ENCODE measurements at places on chromosomes 13 and 19.

DNA sequence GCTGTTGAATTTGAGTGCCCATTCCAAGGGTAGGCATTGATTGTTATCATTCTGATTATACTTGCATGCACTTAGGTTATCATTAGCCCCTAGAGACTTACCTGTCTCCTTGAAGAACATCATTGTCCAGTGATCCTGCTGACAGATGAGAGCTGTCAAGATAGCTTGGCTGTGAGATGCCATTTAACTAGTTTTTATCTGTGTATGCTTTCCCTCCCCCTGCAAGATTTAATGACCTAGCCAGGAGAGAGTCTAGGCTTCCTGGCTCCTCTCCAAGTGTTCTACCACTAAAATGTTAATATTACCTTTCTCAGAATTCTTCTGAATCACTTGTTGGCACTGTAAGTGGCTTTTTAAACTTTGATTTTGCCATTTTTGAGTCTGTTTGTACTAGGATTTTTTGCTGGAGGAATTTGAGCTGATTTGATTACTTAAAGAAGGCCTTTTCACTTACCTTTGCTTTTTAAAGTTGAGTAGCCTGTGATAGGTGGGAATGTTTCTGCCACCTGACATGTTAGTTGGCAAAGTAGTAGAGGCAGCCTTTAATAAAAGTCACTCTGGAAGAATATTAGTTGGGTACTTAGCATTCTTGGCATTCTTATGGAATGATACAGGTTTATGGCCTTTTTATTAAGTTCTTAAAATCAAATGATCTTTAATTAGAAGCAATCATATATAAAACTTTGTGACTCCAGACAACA lies 41.1 kb downstream of the ARHGAP35 start:
- no peak for DNase-seq

DNA sequence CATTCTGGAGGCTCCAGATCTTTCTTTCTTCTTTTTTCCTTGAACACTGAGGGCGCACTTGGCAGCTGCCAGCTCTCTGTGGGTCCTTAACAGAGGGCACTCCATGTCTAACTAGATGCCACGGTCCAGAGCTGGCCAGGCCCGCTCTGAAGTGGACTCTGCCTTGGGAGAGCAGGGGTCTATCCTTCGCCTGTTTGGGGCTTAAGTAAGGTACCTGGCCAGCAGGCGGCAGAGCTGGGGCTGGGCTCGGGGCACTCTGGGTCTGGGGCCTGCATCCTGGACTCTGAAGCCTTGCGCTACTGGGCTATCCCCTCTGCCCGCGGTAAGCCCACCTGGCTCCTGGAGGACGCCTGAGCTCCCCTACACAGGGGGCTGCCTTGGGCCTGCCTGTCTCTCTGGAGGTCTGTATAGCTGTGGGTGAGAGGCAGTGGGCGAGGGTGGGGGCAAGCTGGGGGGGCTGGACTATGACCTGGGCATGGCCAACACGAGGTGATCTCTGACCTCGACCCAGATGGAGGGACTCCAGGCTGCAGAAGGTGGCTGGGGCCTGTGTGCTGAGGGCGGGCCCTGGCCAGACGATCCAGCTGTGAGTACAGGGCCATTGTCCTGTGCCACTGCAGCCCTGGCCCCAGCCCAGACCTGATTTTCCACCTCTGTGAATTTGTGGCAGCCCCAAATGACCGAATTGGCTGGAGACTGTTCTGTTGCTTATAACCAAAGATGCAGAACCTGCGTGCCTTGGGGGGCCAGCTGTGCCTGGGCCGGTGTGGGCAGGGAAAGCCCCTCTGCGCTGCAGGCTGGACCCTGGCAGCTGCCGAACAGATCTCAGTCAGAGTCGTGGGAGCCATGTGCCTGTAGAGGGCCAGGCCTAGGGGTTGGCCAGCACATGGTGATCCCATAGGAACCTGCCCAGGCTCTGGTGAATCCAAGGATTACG lies 26.5 kb downstream of the CEBPG start:
- no peak for DNase-seq

DNA sequence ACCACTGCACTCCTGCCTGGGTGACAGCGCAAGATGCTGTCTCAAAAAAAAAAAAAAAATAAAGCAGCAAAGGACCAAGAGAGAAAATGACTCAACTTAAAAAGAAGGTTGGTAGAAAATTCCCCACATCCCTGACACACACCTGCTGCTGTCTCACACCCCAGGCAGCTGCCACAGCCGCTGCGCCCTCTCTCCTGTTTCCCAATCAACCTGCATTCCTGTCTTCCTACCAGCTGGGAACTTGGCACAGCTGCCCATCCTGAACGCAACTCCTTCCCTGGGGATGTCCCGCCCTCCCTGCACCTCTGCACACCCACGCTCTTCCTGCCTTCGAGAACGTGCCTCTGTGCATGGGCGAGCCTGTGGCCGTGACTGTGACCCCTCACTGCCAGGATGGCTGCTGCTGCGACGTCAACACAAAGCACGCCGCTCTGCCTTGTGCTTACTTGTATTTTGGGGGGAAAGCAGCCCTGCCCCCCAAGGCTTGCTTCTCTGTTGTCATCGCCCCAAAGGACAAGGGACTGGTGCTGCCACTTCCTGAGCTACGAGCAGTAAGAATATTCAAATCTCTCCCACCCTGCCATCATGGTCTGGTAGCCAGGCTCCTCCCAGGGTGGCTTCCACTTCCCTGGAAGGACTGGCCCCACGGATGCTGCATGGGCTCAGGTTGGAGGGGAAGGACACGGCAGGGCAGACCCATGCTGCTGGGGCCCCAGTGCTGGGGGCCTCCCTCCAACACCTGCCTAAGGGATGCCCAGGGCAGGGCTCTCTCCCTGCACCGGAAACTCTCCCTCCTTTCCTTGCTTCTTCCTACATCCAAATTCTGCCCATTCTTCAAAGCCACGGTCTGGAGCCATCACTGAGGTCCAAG lies 20.7 kb downstream of the SH3GL1 start:
- DNase-seq, result no peak

DNA sequence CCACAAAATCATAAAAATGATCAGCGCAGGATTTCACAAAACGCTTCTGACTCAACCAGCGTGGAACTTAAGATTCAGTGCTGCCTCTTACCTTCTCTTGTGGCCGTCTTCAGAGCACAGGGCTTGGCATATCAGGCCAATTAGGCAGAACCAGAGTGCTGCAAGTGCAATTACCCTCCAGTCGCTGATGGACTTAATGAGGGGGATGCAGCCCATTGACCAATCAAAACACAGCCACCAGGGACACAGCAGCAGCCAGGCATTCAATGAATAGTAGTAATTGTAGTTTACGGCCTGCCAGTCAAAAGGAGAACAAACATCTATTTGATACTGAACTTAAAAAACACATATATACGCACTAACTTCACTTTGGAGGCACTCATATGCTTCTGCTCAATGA lies 38.2 kb downstream of the TMTC4 start:
- DNase-seq, result no peak

GRCh38 chr19:7349961-7350711 lies 1.4 kb downstream of the ARHGEF18 start:
- no peak for DNase-seq

DNA sequence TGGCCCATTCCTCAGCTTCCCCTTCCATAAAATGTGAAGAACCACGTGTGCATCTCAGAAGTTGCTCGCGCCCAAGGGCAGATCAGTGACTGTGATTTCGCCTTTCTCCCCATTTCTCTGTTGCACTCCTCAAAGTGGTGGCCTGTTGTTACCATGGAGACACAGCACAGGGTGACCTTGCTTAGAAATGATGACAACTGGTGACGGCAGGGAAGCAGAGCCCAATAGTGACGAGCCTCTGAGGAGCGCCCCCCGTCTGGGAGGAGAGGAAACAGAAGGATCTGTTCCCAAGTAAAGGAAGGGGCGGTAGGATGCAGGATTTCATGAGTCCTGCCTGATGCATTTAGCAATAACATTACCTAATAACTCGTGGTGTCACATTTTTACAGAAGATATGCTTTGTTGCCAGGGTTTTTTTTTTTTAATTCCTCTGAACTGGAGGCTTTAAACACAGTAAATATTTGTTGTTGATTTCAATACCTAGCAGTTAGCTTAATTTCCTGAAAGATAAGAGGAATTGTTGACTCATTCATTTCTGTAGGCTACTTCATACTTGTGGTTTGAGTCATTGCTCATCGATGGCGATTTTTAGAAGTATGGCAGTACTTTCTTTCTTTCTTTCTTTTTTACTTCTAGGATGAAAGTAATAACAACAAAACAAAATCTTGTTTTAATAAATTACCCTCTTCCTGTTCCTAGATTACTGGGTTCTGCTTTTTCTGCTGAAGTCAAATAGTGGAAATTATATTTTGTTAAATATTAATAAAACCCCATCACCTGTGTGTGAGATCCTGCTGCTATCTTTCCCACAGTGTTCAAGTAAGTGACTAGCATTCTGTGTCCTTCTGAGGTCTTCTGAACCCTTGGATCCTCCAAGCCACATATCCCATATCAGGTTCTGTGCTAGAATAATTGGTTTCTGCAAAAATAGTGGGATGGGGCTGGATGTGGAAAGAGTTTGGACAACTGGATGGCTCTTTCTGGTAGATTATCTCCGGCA lies 36.0 kb downstream of the MBNL2 start:
- peak; percentile 68 for DNase-seq

DNA sequence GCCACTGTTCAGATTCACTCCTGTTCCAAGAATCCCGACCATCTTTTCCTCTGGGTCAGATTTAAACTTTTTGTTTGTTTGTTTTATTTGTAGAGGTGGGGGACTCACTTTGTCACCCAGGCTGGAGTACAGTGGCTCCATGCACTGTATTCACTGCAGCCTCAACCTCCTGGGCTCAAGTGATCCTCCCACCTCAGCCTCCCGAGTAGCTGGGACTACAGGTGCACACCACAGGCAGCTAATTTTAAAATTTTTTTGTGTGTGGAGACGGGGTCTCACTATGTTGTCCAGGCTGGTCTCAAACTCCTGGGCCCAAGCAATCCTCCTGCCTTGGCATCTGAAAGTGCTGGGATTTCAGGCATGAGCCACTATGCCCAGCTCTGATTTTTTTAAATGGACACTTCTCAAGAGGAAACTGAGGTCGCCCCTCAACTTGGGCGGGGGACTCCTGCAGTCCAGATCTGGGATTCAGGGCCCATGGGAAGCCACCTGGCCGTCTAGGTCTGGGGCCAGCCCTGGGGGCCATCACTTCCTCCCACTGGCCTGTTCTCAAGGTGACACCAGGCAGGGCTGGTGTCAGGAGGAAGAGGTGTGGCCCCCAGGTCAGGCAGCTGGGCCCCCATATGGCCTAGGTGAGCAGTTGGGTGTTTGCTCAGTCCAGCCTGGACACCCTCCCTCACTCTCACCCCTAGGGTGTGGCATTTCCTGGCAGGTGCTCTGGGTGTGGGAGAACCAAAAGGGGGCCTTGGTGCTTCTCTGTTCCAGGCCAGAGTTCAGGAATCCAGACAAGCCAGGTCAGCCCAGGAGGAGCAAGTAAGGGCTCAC lies 1.3 kb downstream of the B3GNT3 start:
- no peak for DNase-seq

DNA sequence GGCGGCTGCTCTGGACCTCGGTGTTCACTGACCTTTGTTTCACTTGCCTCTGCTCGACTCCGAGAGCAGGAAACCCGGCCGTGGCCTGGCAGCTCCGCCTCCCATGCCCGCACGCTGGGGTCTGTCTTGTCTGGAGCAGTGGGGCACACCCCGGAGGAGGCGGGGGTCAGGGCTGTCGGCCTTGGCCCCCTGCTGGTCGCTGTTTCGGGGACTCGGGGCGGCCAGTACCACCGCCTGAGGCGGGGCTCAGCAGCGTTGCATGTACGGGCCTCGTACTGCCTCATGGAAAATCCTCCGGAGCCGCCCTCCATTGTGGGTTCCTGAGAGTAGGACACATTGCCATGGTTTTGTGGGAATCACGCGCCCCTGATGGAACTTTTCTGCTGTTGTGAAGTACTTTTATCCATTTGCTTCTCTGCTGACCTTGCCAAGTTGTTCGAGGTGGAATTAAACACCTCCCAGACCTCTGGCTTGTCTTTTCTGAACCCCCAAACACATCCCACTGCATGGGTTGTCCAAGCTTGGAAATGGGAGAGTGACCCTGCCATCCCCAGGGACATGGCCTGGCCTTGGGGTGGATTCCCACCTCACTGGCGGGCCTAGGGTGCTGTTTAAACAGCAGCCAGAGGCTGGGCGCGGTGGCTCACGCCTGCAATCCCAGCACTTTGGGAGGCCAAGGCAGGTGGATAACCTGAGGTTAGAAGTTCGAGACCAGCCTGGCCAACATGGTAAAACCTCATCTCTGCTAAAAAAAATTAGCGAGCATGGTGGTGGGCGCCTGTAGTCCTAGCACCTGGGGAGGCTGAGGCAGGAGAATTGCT lies 5.5 kb upstream of the NDUFS7 start:
- no peak for DNase-seq

DNA sequence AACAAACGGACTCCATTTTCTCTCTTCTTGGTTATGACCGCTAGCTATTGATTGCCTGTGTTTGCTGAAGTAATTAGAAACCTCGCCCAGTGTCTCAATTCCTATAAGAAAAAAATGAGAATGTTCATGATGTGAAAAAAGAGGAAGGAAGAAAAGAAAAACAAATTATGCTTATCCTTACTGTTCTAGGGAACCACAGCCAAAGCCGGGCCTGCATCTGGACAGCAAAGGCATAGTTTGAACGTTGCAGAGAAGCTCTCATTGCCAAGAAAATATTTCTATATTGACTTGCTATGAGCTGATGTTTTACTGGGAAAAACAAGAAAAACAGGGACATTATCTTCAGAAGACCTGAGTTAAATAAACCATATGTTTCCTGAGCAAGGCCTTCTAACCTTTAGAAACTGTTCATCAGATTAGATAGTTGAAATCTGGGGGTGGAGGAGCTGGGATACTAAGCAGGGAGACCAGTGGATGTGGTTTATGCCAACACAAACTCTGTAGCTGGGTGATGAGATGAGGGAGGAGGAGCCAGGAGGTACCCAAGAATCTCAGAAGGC lies 55.0 kb downstream of the EFNB2 start:
- no peak for DNase-seq

DNA sequence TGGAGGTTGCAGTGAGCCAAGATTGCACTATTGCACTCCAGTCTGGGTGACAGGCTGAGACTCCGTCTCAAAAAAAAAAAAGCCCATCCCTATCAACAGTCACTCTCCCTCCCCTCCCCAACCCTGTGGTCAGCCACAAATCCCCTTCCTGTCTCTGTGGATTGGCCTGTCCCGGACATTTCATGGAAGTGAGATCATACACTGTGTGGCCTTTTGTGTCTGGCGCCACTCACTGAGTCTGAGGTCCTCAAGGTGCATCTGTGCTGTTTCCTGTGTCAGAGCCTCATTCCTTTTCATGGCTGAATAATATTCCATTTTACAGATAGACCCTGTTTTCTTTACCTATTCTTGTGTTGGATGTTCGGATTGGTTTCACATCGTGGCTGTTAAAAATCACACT lies 149.5 kb downstream of the PTPRS start:
- no peak for DNase-seq

- DNase-seq, result no peak
Observed at GRCh38 chr13:113857531-113858195, 6.2 kb downstream of the GAS6 start.

- no peak for DNase-seq
Observed at GRCh38 chr13:38685974-38686576, 802 bp upstream of the FREM2 start.

GRCh38 chr19:37309834-37310575 lies 60.9 kb upstream of the ZNF527 start:
- no peak for DNase-seq
